ENCODE measurements at places on chromosomes 7 and 10.

DNA sequence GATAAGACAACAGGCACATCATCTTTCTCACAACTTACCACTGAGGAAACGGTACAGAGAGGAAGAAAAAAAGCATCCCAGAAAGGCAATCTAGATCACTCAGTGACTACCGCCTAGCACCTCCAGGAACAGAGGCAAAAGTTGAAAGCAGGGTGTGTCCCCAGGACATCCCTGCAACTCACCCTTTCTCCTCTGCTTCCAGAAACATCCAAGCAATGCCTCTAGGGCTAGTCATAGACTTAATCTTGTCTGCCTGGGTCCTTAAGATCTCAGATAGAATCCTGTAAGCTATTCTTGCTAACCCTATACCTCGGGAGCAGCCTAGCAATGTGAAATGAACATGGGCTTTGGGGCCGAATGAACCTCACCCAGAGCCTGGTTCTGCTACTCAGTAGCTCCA is 18.8 kb upstream of the PDCD4 start:
- no peak for DNase-seq

GRCh38 chr7:1844336-1844950 is 174.4 kb downstream of the ELFN1 start:
- no peak for DNase-seq

DNA sequence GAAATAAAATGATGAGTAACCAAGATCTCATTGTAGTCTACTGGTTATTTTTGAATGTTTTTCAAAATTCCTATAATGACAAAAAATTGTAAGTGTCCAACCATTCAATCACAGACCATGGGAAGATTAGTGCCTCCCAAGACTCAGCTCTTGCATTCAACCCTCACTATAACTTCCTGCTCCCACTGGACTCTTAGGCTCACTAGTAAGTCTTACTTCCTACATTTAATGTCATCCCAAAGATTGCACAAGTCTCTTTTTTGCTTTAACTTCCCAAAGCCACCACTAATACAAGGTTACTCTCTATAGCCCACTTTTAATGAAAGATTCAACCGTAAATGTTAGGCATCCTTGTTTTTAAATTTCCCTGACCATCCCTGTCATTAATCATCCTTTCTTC is 111.9 kb upstream of the NRBF2 start:
- no peak for DNase-seq

DNA sequence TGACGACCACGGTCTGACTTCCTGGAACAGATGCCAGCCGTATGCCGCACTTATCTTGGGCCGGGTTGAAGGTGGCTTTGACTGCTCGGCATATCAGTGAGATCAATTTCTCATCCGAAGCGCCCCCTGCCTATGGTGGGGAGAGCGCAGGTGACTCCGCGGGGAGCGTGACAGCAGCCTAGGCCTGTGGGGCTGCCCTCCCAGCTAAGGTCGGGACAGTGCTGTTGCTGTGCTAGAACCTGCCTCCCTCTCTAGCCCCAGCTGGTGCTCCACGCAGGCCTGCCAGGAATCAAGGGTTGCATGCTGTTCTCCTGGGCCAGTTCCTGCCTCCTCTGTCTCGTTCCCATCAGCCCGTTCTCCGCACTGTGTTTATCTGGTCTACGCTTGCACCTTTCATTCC is 49.8 kb downstream of the PODXL start:
- no peak for DNase-seq

DNA sequence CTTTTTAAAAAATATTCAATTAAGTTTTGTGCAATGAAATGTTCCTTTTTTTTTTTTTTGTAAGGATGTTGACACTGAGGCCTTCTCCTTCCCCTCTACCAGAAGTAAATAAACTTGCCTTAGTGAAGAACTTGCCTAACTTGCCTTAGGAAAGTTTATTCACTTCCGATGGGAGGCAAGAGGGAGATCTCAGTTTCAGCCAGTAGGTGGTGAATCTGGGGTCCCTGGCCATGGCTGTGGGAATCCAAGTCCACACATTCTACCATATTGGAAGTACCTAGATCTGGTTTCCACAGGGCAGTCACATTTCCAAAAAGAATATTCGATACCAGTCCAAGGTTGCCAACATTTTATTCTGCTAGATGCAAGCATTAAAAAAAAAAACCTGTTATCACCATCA is 270.9 kb downstream of the CCSER2 start:
- no peak for DNase-seq

DNA sequence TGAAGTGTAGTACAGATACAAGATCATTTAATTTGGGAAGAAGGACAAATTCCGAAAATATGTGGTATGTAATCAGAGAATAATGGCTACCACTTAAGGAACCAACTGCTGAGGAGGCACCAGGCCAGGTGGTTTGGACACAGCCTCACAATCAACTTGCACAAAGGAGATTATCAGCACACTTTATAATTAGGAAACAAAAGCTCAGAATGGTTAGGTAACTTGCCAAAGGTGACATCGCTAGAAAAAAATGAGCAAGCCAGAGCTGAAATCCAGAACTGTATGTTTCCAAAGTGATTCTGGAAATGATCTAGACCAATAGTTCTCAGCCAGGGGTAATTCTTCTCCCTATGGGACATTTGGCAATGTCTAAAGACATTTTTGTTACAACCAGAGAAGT is 36.6 kb downstream of the ERCC6 start:
- no peak for DNase-seq

DNA sequence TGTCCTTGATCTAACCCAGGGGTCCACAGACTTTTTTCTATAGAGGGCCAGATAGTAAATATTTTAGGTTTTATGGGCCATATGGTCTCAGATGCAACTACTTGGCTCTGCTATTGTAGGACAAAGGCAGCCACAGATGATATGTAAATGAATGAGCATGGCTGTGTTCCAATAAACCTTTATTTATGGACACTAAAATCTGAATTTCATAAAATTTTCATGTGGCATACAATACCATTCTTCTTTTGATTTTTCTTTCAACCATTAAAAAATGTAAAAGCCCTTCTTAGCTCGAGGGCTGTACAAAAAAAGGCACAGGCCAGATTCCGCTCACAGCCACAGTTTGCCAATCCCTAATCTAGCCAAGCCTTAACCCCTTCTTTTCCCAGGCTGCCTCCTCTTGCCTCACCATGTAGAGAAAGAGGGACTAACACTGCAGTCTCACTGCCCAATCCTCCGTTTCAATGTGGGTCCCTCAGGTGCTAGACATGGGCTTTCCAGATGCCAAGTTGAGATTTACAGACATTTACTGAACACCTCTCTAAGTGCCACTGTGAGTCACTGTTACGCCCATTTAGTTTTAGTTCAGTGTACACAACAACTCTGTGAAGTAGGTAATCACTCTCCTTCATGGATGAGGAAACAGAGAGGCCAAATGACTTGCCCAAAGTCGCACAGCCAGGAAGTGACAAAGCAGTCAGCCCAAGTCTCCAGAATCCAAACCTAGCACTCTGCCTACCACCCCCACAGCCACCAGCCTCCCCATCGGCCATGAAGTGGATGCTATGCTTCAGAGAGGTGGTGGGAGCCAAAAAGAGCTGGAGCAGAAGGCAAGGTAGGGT is 132.6 kb upstream of the PDLIM1 start:
- DNase-seq = no peak

DNA sequence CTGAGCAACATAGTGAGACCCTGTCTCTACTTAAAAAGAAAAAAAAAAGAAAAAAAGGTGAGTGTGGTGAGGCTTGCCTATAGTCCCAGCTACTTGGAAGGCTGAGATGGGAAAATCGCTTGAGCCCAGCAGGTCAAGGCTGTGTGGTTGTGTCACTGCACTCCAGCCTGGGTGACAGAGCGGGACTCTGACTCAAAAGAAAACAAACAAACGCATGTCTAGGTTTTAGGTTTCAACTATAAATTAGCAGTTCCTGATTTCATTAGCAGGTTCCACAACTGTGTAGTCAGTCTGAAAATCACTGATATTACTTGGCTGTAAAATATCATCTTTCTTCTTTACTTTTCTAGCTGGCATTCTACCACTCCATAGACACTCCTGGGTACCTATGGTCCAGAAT is 155.7 kb upstream of the HGF start:
- DNase-seq = no peak

DNA sequence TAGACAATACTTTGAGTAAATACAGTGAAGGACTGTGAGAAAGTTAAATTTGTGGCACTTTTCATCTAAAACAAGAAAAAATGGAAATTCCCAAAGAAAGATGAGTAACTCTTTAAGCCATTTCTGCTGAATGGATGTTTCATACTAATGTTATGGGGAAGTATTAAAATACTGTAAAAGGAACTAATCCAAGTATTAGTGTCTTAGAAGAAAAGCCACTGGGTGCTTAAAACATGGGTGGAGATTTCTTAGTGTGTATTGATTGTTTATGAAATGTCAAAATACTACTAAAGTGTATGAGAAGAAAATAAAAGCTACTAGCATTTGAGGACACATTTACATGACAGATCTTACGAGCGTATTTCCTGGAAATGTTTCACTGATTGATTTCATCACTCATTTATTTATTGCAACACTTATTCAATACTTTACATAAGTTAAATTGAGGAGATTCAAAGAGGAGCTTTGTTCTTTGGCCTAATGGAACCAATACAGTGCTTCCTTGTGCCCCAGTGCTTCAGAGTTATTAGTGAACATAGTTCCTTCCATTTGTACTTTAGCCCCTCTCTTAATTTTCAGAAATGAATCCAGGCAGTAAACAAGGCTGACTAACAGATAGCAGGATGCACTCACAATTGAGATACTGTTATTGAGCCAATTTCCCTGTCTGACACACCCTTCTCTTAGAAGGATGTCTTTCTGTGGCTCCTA is 155.5 kb upstream of the AHR start:
- DNase-seq = peak; percentile 44

DNA sequence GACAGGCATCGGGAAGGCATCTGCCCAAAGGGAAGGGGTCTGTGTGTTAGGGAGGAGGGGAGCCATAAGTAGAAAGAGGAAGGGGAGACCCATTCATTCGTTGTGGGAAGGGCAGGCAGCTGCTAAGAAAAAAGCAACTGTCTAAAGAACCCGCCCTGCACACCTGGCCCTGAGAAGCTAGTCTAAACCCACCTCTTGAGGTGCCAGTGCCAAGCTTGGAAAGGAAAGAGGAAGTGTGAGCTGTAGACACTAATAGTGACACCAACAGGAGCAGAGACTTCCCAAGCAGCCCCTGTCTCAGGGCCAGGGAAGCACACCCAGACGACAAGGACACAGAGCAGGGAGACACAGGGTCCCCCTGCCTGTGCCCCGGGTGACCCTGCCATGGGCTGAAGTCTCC is 40.8 kb upstream of the PRSS58 start:
- no peak for DNase-seq

DNA sequence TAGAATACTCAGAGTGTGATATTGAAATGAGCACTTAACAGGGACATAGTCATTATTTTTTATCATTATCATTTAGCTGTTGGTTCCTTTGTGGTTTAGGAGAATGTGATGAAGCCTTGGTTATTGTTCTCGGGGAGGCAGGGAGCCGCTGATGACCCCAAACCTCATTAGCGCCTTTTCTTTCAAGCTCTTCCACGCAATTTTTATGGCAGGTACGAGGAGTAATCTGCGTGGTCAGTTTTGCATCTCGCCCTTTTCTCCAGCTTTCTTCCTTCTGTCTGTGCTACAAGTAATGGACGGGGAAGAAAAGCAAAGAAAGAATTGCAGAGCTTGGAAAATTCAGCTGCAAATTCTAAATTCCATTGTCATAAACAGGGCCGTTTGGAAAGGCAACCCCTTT is 338.4 kb downstream of the GLRX3 start:
- no peak for DNase-seq

- DNase-seq = no peak
These were observed 69.2 kb downstream of the SDK1 start for GRCh38 chr7:3370068-3370830.

DNA sequence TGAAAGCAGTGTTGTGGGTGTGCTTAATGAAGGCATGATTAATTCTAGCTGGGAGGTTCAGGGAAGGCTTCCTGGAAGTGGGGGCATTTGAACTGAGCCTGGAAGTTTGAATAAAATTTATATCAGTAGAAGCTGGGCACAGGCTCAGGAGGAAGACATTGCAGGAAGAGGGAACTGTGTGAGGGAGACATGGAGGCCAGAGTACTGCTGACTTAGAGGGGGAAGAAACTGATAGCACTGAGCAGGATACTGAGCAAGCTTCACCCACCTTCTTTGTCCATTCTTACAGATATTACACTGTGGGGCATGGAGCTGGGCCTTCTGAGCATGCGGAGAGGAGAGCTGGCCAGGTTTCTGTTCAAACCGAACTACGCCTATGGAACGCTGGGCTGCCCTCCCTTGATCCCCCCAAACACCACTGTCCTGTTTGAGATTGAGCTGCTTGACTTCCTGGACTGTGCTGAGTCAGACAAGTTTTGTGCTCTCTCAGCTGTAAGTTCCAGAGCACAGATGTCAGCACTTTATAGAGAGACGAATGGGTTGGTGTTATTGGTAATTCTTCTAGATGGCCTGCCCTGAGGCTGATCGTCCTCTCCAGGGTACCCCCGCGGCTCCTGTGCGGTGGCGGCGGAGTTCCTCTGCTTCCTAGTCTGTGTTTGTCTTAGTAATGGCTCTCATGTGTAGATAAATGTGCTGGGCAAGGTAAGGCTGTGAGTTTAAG is 2.1 kb downstream of the FKBP6 start:
- no peak for DNase-seq

DNA sequence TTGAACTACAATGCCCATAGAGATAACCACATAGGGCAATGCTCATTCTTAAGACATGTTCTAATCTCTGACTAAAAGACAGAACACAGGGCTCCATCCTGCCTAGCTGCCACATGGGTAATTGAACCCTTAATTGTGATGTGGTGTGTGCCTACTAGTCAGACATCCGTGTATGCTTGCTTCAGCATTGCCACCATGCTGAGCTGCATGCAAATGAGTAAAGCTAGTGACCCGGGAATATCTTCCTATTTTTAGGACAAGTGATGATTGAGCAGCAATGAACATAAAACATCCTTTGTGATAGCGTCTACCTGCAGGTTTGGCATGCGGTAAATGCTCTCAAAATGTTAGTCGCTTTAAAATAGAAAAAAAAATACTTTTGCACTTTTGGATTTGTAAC is 115.8 kb downstream of the MAGI2 start:
- DNase-seq = no peak

DNA sequence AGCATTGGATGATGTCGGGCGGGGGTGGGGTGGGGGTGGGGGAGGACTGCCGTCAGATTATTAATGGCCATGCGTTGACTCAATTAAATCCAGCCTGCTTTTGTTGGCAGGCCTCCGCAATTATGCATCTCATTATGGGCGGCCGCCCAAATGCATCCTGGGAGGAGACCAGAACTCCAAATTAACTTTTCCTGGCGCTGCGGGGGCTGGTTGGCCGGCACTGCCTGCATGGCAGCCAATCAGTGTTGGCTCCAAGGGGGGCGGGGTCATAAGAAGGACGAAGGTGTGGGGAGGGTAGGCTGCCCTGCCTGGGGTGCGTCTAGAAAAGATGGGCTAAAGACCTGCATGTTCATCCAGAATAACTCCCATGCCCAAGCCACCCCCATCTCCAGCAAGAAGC is 83.9 kb upstream of the PAX2 start:
- no peak for DNase-seq

- DNase-seq = no peak
These were observed 48.7 kb upstream of the ZMIZ1 start for GRCh38 chr10:79020015-79020491.

- no peak for DNase-seq
These were observed at the start of gene CABCOCO1 for GRCh38 chr10:61662794-61663259. CABCOCO1 (plus strand) TSS chr10:61662929; CDS start chr10:61662973, 44 bp downstream.

- no peak for DNase-seq
These were observed 79.2 kb upstream of the ABI1 start for GRCh38 chr10:26939962-26940354.

Measured in CD4-positive, alpha-beta T cell treated with Interleukin-4 for 4 hours (primary cell).